Stimulated activated CD4-positive, alpha-beta T cell treated with anti-CD3 and anti-CD28 coated beads, Interleukin-1b, Interleukin-23, amount 100 ng/mL, for 1 hour (primary cell): ENCODE measurements at places on chromosomes 2 and 18.

DNA sequence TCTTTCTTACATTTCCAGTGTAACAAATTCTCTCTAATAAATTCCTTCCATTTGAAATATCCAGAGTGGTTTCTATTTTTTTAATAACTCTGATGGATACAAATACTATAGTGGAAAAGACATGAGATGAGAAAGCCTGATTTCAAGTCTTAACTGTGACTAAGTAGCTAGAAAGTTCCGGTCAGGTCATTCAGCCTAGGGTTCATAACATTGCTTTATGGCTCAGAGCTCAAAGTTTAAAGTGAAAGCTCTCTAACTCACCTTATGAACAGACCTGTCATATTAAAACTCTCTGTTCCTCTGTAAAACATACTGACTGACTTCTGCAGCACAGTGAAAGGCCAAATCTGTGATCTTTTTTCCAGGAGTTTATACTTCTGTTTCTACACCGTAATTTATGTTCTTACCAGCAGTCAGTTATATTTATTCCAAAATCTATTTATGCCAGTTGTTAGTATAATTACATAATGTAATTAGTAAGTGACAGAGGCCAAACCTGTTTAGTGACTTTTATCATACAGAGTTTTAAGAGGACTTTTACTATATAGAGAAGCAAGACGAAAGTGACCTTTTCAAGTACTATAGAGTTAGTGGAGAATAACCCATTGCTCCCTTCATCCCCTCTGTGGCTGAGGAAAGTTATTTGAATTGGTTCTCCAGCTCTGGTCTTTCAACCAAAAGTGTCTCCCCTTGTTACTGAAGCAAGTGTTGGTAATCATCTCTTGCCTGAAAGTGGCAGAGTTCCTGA lies 118.8 kb upstream of the PDE1A start:
- no peak for DNase-seq

DNA sequence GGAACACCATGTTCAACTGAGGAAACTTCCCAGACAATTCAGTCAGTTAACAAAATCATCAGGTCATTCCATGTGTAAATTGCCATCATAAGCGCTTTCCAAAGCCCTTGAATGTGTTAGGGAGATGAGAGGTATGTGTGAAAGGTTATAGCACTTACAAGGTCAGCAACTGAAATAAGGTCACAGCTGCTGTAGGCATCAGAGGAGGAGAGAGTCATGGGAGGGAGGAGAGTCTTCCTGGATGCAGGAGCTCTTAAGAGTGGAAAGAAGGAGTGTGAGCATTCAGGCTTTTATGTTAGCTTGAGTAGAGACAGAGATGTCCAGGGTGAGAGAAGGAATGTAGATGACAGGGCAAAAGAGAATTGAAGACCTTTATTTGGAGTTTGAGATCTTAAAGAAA lies 67.0 kb downstream of the CAB39 start:
- no peak for DNase-seq

DNA sequence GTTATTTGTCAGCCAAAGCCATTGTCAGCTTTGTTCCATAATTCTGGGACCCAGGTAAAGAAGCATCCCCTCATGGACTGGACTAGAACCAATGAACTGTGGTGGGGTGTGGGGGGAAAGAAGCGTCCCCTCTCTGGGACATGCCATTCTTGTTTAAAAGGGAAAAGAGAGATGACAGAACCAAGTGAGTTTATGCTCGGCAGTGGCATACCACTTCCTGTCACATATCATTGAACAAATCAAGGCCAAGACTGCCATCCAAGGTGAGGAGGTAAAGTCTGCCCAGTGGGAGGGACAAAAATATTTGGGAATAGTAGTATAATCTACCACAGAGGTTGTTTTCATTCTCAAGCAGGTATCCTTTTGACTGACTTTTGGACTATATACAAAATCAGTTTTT lies 4.7 kb upstream of the GLS start:
- no peak for DNase-seq

DNA sequence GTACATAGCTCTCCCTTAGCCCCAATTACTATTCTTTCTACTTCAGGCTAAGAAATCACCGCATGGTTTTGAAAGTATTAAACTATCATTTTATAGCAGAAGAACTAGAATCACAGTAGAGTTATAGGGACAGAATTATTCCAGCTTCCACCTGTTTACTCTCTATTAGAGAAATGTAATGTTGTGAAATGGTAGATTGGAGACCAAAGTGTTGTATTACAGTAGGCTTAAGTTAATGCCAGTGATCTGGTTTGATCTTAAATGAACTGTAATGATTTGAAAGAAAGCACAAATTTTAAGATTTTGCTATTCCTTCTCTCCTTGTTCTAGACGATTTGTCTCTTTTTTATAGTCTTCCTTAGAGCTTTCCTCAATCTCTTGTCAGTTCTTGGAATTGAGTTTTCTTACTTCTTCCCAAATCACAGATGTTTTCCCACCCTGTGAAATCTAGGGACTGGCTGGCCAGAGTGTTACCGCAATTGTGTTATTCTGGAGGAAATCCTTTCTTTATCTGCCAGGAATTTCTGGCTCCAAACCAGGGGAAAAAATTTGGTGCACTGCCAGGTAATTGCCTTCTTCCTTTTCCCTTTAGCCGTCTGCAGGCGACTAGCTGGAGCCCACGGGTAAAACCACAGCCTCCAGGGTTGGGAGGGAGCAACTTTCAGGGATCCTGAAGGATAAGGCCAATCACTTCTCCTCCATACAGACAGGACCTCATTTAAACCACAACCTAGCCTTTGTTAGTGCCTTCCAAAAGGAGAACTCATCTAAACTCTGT lies 51.7 kb downstream of the NOP58 start:
- DNase-seq = no peak
